ENCODE measurements at places on chromosomes 6 and 20.

GRCh38 chr6:155411154-155412052, 44.2 kb downstream of the NOX3 start:
- DNase-seq: no peak

DNA sequence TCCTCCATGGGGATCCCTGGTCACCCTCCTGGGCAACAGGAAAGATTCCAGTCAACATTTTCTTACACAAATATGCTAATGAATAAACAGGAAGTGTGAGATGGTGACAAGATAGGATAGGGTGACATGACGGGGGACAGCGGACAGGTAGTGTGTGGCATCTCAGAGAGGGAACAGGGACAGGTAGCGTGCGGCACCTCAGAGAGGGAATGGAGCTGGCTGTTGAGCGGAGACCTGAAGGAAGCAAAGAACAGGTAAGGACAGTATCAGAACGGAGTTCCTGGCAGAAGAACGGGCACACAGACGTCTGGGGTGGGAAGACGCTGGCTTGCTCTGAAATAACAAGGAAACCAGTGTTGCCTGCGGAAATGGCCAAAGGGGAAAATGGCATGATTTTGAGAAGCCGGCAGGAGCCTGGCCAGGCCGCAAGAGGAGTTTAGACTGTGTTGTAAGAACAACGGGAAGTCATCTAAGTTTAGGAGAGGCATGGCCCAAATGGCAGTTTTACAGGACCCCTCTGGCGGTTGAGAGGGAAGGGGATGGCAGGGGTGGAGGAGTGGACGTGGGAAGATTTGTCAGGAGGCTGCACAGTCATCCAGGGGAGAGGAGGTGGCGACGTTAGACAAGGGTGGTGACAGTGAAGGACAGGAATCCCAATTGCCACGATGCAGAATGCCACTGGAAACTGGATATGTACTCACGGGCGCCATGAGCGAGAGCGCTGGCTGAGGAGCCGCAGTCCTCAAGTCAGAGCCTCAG, 111.6 kb downstream of the JPH2 start:
- no peak for DNase-seq

DNA sequence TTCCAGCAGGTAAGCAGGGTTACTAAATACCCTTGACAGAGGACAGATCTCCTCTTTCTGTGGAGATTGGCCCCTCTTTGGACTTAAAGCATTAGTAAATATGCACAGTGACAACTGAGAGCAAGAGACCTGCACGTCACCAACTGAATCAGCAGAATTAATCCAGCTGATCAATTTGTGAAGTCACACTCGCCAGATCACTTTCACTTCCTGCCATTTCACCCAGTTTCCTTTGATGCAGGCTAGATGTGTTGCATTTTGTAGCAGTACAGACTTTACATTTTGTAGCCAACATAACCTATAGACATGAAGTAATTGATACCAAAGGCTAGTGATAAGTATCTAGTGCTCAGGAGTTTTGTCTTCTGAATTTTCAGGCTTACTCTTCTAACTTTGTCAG, 11.9 kb downstream of the SYNE1 start:
- no peak for DNase-seq

DNA sequence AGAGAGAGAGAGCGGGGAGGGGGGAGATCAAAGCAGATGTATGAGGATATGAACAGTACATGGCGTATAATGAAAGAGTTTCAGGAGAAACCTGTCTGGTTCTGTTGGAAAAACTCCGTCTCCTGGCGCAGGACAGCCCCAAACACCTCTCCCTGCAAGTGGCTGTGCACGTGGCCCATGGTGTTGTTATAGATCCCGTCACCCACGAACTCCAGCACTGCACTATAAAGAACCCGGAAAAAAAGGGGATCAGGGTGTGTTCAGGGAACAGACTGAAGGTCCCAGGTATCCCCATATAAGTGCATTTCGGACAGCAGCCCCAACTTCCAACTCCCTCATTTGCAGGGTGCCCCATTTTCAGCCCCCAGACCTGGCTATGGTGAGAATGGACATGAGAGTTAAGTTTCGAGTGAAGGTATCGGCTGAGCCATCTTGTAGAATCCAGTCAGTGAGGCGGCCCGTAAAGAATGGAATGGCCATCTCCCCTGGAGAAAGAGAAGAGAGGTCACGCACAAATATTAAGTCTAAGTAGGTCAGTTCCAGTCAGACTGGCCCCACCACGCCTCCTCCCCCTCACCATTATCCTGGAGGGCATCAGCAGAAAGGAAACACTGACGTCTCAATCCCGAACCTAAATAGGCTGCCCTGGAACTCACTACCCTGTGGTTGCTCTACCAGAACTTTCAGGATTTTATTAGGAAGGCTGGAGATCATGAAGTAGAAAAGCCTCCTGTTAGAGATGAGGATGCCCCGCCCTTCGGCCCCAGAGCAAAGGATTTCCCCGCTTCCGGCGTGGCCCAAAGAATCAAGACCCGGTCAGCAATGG, 1.3 kb downstream of the TAP1 start:
- DNase-seq: no peak

GRCh38 chr6:125018136-125018535, 55.9 kb downstream of the RNF217 start:
- DNase-seq: no peak

- no peak for DNase-seq
Measured at GRCh38 chr6:135012349-135012748, 42.3 kb downstream of the HBS1L start.

DNA sequence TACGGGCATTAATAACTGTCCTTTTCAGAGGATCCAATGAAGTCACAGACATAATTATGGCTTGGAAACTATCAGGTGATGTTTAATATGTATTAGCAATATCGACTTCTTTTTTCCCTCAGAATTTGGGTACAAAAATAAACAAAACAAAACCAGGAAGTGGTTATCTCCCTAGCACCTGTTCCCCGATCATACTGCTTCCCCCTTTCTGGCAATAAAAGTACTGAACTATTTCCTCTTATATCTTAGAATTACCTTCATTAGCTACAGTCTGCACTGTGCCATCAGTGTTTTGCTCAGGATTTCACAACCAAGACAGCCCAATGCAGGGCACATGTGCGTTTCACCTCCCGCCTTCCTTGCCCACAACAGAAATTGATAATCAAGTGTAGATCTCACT, 216.9 kb upstream of the BTBD3 start:
- DNase-seq: no peak

DNA sequence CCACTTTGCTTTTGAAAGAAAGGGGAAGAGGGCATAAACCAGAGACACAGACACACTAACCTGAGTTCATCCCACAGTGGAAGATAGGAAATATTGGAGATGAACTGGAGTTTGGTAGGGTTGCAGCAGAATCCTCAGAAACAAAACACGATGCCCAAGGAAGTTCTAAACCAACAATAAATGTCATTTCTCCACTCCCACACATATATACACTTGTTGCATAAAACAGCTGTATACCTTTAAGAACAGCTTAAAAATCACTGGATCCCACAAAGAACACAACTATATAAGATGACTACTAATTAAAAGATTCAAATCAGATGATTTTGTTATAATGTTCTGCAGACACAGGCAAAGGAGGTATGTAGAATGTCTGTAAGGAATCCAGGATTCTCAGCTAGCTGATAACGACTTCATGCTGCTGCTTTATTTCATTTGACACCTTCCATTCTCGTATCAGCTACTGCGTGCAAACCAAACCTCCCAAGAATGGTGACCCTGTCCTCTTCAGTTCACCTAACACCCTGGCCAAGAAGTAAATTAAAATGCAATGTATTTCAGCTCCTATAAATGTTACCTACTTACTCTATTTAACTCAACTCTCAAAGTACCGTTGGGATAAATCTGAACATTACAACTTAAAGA, 14.3 kb downstream of the KIF13A start:
- DNase-seq: no peak

DNA sequence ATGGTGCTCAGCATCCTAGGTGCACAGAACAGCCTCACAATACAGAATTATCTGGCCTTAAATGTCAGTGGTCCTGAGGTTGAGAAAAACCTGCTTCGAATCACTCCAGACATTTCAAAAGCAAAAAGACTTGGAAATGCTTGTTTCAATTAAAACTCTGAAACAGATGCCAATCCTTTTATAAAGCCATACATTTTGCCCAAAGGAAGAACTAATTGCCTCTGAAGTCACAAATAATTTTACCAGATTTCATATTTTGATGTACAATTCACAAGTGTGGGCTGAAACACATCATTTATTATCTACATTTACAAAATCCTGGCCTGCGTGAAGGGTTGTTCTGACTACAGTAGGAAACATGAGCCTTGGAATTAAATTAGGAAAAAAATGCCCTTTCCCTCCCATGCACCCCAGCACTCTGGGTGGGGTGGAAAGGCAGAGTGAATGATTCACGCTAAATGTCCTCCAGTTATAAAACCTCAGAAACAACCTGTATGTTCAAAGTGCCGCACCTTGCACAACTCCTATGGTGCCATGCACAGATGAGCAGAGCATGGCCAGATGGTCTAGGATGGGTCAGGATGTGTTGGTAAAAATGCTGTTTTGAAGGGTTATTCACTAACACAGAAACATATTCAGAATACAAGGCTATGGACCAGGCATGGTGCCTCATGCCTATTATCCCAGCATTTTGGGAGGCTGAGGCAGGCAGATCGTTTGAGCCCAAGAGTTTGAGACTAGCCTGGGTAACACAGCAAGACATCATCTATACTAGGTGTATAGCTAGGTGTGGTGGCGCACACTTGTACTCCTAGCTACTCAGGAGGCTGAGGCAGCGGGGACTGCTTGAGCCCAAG, 87.0 kb downstream of the ZMYND8 start:
- DNase-seq: no peak

DNA sequence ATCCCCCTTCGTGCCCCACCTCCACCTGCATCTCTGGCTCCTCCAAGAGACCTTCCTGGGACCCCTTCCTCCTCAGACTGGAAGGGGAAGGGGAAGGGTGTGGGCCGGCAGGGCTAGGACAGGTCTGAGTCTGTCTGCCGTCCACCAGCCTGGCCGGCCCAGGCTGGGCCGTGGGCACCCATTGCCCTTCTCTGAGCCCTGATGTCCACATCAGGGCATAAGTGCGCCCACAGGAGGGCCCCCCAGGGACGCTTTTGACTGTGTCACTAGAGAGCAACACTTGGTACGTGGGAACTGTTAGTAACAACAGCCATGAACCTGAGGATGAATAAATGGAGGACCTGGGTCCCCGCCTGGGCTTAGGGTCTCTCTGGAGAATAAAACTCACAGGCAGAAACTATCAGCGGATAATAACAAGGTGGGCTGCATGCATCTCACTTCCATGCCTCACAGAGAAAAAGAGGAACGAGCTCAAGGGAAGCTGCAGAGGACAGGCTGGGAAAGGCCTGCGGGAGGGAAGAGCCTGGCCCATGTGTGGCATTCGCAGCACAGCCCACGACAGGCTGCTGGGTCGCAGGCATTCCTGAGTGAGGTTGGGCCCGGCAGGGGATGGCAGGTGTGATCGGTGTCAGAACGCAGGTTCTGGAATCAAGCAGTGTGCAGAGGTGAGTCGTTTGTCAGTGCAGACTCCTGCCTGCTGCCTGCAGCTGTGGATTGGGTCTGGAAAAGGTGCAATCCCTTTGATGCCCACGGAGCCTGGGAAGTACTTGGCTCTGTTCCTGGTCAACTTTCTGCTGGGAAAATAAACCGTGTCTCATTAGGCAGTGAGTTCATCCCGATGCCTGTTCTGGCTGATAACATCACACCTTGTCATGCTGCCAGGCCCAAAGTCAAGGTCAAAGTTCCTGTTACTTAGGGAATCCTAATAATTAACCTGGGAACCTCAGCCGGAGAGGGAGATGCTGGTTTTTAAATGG, 60.9 kb downstream of the BCAS4 start:
- DNase-seq: no peak

DNA sequence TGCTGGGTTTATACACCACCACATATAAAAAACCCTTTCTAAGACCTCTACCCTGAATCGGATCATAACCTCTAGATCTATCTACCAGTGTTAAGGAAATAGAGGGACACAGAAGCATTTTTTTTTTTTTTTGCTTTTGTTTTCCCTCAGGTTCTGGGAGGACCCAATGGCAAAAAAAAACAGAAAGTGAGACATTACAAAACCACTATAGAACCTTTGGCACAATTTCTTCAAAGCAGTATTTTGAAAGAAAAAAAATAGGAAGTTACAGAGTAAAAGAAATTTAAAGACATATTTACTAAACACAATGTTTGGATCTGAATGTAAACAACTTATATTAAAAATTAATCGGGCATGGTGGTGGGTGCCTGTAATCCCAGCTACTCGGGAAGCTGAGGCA, 1258.7 kb upstream of the GJE1 start:
- DNase-seq: no peak

- no peak for DNase-seq
Measured at GRCh38 chr6:149851461-149852110, 12.6 kb downstream of the LRP11 start.

- DNase-seq: no peak
Measured at GRCh38 chr6:127717384-127717783, 140.4 kb downstream of the C6orf58 start.

GRCh38 chr6:84912472-84913322, 148.3 kb upstream of the TBX18 start:
- DNase-seq: no peak

DNA sequence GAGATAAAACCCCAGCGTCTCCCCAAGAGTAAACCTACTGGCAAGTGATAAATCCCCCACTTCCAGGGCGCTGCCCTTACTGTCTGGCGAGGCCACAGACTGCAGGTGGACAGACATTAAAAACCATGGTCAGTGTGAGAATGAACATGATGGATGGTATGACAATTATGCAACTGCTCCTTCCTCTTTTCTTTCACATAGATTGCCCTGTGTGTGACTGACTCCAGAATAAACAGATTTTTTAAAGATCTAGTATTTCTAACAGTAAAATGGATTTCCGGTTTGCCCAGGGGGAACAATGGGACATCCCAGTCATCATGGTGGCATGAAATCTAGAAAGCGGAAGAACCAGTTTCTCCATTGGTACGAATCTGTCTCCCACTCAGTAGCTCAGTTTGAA, 153.7 kb downstream of the FOXC1 start:
- no peak for DNase-seq

Data from SW 1271 (cell line).